Stimulated activated CD8-positive, alpha-beta memory T cell treated with anti-CD3 and anti-CD28 coated beads, Interleukin-15, amount 100 ng/mL, for 1 hour (primary cell): ENCODE measurements at places on chromosomes 5 and 9.

- no peak for DNase-seq
Measured at GRCh38 chr5:118450554-118451332, 537.6 kb downstream of the DTWD2 start.

DNA sequence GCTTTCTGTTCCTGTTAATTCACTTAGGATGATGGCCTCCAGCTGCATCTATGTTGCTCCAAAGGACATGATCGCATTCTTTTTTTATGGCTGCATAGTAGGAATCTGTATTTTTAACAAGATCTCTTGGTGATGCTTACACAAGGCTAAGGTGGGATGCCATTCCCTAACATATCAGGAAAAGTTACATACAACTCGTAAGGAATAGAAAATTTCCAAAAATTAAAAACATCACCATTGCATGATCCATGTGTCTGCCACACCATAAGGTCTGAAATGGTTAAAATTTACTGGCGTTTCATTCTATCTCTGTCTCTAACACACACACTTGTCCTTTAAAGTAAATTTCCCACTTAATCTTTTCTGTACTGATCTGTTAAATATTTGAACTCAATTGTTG, 608.4 kb downstream of the PRELID2 start:
- no peak for DNase-seq

DNA sequence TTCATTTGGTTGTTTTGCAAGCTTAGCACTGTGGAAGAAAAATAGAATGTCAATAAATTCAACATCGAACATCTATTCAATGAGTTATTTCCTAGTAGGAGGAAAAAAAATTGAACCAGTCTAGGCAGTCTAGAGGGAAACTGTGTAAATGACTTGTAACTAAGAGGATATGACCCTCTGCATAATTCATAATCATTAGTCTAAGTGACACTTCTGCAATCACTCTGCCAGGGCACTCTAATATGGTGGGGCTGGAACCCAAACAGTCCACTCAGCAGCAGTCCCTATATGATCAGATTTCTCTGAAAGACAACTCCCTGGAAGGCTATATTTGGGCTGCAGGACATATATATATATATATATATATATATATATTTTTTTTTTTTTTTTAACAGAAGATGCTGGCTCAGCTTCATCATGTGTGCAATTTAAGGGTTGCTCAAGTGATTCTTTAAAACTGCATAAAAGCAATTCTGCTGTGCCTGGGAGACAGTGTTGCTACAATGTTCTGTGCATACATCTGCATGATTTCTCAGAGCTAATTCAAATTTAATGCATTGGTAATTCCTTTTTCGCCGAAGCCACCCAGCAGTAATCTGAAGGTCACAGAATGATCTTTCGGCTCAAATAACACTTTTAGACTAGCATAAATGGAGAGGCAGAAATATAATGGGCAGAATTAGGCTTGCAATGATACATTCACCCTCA, 482.1 kb upstream of the ZNF608 start:
- no peak for DNase-seq

- DNase-seq: no peak
Measured at GRCh38 chr5:91307048-91307447, 76.1 kb downstream of the ARRDC3 start.

GRCh38 chr5:56482363-56482762, 249.2 kb upstream of the ANKRD55 start:
- no peak for DNase-seq

DNA sequence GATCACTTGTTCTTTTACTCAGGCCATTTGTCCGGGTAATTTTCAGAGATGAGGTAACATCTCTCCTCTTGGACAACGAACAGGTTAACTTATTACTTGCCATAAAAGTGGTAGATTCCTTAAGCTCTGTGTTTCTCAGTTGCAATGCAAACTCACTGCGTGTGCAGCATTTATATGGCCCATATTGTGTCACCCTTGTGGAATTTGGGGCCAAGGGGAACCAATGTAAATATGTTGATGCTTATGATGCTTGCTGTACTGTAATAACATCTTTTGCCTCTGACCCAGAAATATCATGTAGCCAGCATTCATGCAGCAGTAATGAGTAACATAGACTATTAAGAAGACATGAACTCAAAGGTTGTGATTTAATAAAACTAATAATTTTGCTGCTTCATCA, 175.8 kb downstream of the ADAMTS6 start:
- no peak for DNase-seq

GRCh38 chr9:115106001-115106400, 12.0 kb downstream of the TNC start:
- no peak for DNase-seq

DNA sequence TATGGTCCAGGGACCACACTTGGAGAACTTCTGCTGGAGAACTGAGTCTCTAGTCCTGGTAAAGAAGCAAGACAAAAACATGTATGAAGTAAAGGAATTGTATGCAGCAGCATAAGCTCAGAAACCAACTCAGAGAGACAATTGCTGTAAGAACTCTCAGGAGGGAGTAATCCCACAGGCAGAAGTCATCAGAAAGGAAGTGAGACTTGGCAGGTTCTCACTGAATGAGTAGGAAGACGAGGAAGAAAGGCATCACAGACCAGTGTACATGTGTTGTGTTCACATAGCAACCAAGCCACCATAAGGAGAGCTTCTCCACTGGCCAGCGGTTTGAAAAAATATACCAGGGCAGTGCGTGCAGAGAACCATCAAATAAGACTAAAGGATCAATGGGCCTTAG, 57.9 kb upstream of the FST start:
- DNase-seq: no peak
